ENCODE measurements at places on chromosomes 4 and X.

DNA sequence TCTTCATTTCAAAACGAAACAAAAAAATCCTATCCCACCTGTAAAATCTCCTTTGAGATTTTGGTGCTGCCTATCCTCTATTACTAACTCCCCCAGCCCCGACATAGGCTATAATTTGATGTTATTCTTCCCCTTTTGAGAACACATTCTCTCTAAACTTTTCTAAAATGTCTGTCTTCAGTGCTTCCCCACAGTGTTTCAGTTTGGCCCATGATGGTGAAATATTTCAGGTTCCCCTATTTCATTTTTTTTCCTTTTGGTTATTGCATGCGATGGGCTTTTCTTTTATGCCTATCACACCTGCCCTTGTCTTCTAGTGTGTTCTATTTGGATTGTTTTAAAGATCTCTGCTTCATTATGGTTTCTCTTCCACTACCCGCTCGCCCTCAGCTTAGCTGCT lies 14.7 kb downstream of the BCORL1 start:
- DNase-seq = no peak

DNA sequence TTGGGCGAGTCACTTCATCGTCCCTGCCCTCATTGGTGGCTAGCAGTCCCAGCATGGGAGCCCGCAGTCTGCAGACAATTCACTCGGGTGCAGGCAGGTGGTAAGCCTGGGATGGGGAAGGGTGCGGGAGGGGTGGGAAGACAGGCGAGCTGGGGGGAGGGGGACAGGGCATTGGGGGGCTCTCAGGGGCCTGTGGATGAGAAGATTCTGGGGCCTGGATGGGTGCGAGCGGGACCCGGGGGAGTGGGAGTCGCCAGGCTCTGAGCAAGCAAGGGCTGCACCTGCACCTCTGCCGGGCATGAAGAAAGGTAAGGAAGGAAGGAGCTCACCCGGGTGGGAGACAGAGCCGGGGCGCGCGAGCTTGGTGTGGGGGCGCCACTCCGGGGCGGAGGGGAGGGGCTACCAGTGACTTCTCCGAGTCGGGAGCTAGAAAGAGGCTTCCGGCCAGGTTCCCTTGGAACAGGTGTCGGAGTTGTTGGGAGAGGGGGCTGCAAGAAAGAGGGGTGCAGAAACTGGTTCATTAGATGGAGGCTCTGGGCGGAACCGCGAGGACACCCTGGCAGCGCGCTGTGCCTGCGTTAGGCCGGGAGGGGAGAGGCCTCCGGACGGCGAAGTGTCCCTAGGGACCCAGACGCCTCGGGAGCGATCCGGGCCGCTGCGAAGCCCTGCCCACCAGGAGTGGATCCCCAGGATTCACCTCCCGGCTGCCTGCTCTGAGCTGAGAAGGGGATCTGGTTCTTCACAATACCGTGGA lies 103.4 kb upstream of the PDLIM3 start:
- DNase-seq = peak; percentile 59

DNA sequence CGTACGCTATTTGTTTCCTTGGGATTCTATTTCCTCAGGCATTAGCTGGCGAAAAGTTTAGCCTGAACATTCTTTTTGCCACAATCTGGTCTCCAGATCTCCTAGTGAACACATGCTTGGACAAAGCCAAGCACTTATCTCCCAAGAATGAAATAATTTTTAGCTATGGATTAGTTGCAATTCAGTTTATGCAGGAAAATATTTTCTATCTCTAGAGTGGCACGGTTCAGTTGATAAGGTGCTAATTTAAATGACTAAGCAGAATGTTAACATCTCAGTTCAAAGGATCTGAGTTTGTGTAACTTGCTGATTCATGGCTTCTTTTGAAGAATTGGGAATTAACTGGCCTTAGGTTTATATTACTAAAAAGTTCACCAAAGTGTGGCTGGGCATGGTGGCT lies 58.1 kb upstream of the JADE1 start:
- no peak for DNase-seq

DNA sequence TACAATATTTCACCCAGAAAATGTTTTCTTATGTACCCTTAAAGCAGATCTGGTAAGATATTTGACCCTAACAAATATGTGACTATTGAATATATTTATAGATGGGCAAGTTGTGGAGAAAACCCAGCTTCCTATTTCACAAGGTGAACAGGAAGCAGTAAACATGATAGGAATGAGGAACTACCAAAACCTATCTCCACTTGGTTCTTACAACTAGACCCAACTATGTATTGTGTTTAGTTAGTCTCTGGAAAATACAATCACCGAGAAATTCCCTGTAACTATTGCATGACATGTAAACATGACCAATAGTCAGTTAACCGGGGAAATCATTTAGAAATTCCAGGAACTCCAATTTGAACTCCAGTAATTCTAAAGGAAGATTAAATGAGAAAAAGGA lies 8.4 kb upstream of the RXFP1 start:
- DNase-seq = no peak

GRCh38 chr4:8772499-8773123 lies 99.0 kb downstream of the HMX1 start:
- no peak for DNase-seq

- no peak for DNase-seq
Measured at GRCh38 chr4:139977838-139978609, 176.0 kb downstream of the MAML3 start.

GRCh38 chr4:3613967-3614730 lies 81.9 kb upstream of the LRPAP1 start:
- DNase-seq = no peak

DNA sequence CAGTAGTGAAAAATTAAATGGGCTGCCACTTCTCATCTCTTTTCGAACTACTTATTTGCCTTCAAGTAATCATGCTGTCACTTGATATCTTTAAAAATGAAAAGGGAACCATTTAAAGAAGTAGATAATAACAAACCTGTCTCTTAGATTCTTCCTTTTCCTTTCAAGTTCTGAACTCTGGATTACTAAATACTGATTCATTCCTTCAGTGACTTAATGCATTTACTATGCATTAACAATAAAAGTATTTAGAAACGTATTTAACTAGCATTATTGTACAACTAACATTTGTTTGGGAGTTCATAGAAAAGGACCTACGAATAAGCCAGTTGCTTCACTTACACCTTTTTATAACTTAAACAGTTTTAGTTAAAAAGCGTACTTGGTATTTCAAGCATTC lies 61.1 kb upstream of the RAB33B start:
- DNase-seq = no peak

- DNase-seq = no peak
Measured at GRCh38 chrX:1336331-1336943, at the start of gene IL3RA. TSS of gene IL3RA (plus strand) at chrX:1336785. CDS start at chrX:1341766, 4,981 bp downstream.

GRCh38 chr4:33302321-33302720 lies 2582.2 kb downstream of the PCDH7 start:
- DNase-seq = no peak
